ENCODE measurements at places on chromosomes 12 and 14.

DNA sequence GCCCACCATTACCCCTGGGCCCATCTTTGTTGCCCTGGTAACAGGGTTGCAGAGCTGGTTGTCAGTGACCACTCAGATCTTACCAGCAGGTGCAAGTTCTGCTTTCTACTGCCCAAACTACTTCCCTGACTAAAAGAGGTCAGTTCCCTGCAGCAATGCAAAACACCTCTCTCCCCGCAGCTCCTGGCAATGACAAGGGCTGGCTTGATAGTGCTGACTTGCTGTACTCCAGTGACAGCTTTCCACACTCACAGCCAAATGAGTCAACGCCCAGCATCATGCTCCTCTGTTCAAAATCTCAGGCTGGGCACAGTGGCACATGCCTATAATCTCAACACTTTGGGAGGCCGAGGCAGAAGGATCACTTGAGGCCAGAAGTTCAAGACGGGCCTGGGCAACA lies 90.6 kb downstream of the CIT start:
- no peak for DNase-seq

- DNase-seq: no peak
These were observed 44.1 kb downstream of the TSPAN11 start for GRCh38 chr12:30970559-30971197.

- DNase-seq: no peak
These were observed 33.5 kb downstream of the MED13L start for GRCh38 chr12:116244001-116244400.

- DNase-seq: peak; percentile 86
These were observed 55.3 kb downstream of the VCPKMT start for GRCh38 chr14:50060871-50061663.

DNA sequence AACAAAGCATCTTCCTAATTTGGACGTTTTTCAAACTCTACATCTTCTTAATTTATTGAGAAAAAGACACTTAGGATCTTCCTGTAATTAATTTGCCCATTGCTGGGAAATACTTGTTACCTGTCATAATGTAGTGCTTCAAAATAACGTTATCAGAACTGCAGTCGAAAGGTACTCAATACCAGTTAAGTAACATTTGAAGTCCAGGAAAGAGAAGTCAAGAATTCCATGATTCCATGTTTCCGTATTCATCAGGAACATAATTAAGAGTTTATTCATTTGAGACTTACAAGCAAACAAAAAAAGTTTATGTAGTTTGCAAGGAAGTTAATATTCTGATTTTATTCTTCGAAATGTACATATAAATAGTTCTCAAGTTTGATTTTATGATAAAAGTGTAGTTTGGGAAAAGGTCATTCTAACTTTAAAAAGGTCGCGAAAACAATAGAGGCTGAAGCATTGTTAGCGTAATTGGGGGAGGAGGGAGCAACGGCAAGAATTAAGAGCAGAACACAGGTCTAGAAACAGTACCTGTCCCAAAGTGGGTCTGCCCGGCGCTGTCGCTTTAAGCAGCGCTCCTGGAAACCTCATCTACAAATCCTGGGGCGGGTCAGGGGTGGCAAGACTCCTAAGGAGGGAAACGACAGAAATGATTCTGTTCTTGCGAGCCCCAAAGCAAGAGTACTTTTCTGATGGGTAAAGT lies 1.2 kb upstream of the KCNMB4 start:
- no peak for DNase-seq

GRCh38 chr14:75032939-75033338 lies 18.3 kb downstream of the MLH3 start:
- DNase-seq: no peak

DNA sequence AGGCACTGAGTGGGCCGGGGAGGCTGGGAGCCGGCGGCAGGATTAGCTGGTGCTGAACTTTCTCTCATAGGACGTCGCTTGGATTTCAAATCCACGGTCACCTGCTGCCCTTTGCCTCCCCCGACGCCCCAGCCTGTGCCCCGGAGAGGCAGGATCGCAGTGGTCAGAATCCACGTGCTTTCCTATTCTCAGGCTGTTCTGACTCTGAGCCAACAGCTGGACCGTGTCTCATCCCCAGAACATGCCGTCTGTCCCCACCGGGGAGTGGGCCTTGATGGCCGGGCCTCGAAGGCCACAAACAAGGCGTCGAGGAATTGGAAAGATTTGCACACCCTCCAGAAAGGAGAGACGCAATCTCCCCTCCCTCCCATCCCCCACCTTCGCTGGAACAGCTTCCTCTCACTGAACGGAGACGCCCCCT lies 18.5 kb upstream of the MLXIP start:
- DNase-seq: no peak

DNA sequence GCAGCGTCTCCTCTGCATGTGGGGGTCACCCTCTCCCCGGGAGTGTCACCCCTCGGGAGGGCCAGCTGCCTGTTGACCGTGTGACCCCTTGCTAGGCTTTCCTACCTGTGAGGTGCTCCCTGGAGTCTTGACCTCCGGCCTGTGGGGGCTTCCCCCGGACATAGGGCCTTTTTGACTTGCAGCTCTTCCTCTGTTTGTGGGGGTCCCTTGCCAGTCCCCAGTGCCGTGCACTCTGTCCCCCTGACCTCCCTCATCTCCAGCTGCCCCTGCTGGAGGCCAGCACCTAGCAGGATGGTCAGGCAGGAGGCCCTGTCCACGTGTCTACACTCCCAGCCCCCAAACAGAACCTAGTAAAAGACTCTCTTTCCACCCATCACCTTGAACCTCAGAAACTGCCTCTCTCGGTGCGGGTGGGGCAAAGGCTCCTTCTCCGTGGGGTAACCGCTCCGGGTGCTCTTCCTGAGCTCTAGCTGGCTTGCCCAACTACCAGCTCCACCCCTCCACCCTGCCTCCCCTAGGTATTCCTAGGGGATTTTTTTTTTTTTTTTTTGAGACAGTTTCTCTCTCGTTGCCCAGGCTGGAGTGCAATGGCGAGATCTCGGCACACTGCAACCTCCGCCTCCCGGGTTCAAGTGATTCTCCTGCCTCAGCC lies 810 bp downstream of the AACS start:
- no peak for DNase-seq

DNA sequence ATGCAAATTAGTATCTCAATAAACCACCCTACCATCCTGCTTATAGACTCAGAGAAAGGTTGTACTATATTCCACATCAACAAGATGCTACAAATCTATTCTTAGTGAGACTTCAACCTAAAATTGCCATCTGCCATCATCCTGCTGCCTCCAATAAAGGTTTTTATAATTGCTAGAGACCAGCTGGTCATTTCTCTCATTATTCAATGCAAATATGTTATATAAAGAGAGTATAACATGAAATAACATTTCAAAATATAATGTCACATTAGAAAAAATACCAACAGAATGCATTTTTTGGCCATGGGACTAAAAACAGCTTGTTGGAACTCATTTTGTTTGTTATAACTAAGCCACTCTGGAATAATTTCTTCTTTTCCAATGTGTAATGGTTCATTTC lies 247.3 kb downstream of the LRIG3 start:
- DNase-seq: no peak

- DNase-seq: no peak
These were observed 87.5 kb downstream of the SLC6A15 start for GRCh38 chr12:84825149-84825548.

- no peak for DNase-seq
These were observed 113.3 kb downstream of the PRMT8 start for GRCh38 chr12:3604286-3604685.

DNA sequence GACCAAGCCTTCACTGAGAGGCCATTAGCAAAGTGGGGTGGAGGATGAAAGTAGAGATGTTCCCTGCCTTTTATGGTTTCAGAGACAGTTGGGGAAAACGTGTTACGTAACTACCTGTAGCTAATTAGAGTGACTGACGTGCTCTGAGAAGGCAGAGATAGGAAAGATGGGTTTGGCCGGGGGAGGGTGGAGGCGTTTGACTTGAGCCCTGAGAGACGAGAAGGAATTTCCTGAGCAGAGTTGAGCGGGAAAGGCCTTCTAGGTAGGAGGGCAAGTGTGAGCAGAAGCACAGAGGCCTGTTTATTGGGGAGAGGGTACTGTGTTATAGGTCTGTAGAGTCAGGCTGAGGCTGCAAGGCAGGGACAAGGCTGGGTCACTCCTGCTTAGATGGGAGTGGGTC lies 8.6 kb downstream of the TUNAR start:
- no peak for DNase-seq

DNA sequence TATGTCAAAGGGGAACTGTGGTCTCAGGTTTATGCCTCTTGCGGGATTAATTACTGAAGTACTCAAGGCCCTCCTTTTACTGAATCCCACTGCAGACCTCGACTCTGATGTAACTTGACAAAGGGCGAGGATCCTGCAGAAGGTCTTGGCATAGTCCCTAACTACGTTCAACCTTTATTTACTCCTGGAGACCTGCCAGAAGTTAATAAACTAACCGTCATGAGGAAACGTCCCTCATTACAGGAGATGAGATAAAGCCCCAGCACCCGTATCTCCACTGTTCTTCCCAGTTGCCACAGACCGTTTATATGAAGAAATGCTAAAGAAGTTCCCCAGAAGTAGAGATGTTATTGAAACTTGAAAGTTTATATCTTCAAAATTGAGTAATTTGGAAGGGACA lies 190.9 kb downstream of the ETV6 start:
- no peak for DNase-seq
